ENCODE measurements at places on chromosomes 1 and 21.

DNA sequence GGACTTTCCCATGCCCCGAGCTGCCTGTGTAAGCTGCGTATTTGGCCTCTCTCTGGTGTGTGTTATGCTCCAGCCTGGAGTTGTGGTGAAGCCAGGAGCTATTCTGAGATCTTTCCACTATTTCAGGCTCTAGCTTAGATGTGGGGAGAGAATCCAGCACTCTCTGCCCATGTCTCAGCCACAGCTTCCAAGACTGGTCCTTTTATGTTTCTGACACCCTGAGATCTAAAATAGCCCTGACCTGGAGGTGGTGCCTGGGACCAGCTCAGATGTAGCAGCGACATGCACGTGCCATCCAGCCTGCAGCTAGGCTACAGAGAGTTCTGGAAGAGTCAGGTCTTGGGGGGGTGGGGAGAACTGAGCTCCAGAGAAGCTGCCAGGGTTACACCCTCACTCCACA, 76.5 kb downstream of the TENT5C start:
- no peak for DNase-seq

GRCh38 chr21:34128674-34129038, 55.3 kb downstream of the MRPS6 start:
- DNase-seq, result no peak

DNA sequence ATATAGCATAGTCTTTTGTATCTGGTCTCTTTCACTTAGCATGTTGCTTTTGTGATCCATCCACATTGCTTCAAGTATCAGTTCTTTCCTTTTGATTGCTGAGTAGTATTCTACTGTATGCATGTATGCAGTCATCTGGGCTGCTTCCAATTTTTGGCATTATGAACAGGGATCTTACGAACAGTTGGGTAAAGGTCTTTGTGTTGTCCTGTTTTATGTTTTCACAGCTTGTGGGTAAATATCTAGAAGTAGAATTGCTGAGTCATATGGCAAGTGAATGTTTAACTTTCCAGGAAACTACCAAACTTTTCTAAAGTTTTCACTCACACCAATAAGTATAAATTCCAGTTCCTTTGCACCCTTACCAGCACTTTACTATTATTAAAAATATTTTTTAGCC, 60.9 kb downstream of the LHX4 start:
- DNase-seq, result no peak

- DNase-seq, result no peak
Measured at GRCh38 chr1:112985123-112985522, 29.1 kb upstream of the SLC16A1 start.

DNA sequence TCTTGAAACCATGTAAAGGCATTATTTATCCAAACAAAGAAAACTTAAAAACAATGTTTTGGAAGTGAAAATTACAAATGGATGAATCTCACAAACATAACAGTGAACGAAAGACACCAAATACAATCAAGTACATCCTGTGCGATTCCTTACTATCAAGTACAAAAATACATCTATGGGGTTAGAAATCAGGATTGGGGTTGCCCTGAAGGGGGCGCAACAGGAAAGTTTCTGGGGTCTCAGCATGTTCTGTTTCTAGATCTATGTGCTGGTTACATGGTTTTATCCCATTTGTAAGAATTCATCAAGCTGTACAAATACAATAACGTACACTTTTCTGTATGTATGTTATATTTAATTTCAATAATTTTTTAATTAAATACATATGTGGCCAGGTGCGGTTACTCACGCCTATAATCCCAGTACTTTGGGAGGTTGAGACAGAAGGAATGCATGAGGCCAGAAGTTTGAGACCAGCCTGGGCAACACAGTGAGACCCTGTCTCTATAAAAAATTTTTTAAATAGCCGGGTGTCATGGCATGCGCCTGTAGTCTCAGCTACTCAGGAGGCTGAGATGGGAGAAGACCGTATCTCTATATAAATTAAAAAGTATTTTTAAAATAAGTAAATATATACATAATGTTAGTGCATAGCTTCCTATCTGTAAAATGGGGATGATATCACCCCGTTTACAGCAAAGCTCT, 121.5 kb upstream of the SOD1 start:
- DNase-seq, result no peak

- DNase-seq, result no peak
Measured at GRCh38 chr1:12012560-12013316, 6.6 kb upstream of the MIIP start.

DNA sequence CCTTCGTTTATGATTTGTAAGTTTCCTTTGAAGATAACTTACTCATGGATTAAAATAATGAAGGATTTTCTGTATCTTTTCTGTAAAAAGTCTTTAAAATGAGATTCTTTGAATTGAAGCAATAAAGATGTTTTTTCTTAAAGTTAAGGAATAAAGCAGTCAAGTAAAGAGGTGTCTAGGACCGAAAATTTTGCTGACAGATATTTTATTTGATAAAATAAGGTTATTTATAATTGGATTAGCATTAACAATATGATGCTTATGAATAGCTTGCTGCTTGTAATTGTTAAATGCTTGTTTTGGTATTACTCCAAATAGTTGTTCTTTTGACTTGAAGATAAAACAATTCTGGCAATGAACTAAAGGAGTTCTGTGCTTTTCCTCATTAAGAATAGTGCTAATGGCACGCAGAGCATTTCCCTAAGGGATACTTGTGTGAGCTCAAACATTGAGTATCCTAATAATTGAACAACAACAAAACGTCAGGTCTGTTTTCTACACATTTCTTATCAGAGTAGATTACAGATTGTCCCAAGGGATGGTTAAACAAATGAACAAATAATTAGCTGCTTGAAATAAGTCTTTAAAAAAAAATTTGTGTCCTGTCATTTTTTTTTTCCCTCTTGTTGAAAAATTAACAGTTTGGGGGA, 16.6 kb downstream of the TSNAX start:
- DNase-seq, result no peak

GRCh38 chr21:33374450-33375096, 28.6 kb upstream of the IFNGR2 start:
- DNase-seq, result peak; percentile 35

DNA sequence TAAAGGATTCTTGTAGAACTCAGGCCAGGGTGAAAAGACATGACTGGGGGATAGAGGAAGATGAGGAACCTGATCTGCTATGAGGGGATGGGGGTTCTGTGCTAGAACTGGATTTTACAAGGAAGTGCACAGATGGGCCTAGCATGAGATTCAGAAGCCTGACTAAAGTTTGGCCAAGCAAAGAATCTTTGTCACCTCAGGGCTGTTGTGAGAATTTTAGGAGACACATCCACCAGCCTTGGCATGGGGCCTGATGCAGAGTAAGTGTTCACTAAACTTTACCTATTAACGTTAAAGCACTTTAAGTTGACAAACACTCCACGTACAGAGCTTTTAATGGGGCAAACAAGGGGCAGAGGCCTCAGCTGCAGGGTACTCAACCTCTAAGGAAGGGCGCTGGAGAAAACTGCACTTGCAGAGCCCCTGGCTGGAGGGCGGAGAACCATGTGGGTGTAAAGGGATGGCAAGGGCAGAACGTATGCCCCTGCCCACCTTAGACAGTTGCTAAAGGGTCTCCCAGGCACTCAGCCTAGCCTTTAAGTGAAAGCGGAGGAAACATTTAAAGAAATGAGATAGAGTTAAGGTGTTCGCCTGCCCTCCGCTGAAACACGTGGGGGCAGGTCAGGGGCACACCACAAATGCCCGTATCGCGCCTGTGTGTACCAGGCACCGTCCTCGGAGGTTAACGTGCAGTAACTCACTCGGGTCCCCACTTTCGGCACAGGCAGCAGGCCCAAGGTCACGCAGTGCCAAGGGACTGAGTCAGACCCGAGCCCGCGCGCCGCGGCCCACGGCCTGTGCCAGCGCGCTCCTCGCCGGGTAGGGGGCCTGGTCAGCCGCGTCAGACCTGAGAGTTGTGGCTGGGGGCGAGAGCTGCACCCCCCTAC, 990 bp upstream of the MRPS6 start:
- DNase-seq, result no peak

GRCh38 chr1:114492978-114493377, 18.0 kb downstream of the TRIM33 start:
- no peak for DNase-seq

DNA sequence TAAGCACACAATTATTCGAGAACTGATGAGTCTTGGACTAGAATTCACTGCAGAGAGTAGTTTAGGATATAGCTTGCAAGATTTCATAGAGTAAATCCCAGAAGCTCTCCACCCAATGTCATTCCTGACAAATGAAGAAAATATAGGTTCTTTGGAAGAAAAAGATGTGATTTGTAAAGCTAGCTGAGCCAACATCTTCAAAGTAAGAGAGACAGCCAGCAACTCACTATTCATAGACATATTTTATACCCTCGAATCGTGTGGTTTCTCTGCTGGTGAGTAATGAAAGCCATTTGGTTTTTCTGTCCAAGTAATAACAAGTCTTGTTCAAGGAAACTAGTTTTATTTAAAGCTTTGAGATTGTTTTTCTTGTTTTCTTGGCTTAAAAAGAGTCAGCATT, 165.7 kb upstream of the SYT6 start:
- DNase-seq, result no peak

DNA sequence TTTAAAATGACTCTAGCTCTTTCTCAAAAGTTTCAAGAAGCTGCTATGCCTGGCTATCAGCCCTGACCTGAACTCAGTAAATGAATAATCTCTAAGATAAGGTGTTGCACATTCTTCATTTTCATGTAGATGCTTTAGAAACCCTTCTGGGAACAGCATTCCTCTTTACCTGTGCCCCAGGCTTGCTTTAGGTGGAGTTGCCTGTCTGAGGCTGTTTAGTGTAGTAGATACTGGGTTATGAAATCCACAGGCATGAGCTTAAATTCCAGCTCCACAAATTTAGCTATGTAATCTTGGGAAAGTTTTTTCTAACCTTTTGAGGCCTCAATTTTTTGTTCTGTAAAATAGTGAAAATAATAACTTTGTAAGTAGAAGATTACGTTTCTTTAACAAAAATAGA, 41.6 kb downstream of the ATP6V1G3 start:
- DNase-seq, result no peak

- DNase-seq, result no peak
Measured at GRCh38 chr1:64030411-64030810, 173.0 kb upstream of the UBE2U start.

GRCh38 chr1:51622455-51622913, 5.6 kb downstream of the OSBPL9 start:
- no peak for DNase-seq

DNA sequence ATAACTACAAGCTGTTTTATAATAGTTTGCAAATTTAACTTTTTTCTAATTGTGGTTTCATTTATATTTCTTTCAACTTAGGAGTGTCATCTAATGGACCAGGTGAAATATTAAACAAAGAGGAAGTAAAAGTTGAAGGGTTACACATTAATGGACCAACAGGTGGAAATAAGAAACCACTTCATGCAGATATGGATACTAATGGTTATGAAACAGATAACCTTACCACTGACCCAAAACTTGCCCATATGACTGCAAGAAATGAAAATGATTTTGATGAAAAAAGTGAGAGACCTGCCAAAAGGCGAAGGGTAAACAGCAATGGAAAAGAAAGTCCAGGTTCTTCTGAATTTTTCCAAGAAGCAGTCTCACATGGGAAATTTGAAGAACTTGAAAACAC, 59.7 kb downstream of the MIER1 start:
- DNase-seq, result no peak
